ENCODE measurements at places on chromosomes 2 and 18.

DNA sequence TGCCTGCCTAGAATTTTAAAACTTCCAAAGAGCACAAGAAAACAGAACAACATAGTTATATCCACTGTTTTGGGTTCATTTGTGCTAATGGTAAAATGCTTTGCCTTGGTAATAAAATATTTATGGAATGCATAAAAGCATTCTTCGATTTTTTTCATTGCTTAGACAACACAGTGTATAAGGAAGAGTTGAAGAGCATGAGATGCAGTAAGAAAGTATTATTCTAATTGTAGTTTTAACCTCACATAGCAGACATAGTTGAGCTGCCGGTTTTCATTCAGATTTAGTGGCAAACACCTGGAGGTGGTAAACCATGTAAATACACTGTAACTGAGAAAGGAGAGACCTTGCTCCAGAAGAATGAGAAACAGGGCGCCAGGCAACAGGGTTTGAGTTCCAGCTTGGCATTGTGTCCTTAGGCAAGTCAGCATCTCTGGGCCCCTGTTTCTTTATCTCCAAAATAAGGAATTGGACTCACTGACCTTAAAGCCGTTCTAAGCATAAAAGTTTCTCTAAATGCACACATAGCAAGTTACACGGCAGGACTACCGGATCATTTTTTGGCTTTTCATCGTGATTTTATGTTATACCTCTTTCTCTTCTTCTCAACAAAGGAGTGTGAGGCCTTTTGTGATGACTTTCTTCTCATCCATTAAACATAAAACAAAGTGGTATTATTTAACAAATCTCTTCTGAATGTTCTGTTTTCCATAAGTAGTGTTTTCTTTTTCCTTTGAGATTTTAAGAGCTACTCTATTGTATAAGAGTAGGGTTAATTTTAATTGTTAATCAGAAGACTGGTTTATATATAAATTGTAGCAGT lies 7.9 kb downstream of the UGP2 start:
- DNase-seq, result peak; percentile 88

DNA sequence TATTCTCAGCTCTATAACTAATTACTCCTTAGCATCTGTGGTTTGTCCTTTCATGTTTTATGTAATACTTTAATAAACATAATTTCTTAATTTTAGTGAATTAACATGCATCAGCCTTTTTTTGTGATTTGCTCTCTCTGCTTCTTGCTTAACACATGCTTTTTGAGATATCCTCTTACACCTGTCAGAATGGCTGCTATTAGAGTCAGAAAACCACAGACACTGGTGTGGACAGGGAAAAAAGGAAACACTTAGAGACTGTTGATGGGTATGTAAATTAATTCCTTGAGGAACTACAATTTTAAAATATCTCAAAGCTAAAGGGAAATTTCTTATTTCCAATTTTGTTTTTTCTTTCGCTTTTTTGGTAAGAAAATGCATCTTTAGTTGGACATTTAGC lies 549.0 kb downstream of the ZNF804A start:
- DNase-seq, result no peak

GRCh38 chr2:201057087-201057521 lies 14.4 kb downstream of the HYCC2 start:
- peak; percentile 20 for DNase-seq

- no peak for DNase-seq
These were observed 696.1 kb downstream of the NRXN1 start for GRCh38 chr2:50335852-50336251.

- no peak for DNase-seq
These were observed 421.5 kb upstream of the MEIS1 start for GRCh38 chr2:66013456-66013855.

GRCh38 chr18:33717339-33717738 lies 139.3 kb downstream of the ASXL3 start:
- DNase-seq, result no peak

DNA sequence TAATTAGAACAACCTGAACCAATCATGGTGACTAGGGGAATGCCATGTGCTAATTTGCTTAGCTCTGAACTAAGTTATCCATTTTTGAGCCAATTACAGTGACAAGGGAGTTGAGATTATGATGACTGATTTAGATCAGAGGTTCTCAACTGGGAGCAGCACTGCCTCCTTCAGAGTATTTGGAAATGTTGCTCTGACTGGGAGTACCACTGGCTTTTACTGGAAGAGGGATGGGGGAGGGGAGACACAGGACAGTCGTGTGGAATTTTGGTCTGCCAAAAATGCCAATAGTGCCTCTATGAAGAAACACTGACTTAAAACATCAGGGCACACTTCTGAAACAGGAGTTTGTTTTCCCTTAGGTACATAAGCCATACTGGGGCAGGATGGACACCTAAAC lies 48.1 kb upstream of the VPS54 start:
- no peak for DNase-seq

DNA sequence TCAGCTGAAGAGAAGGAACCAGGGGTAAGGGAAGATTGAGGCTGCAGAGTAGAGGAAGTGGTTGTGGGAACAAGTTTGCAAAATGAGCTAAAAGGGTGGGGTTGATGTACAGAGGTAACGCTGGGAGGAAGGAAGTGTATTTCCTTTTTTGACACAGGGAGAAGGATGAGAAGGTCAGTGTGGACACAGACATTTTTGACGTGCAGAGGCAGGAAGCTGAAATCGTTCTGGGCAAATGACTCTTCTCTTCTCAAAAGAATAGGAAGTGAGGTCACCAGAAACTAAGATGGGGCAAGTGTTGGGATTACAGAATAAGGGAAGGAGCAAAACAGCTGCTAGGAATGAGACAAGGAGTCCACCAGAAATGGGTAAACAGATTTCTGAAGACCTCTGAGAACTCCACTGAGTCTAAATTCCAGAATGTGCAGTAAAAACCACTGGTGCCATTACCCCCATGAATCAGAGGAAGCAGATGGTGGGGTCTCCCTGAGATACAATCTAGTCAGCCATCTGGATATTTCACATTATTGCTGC lies 20.0 kb upstream of the RNF149 start:
- DNase-seq, result peak; percentile 30

- DNase-seq, result no peak
These were observed 210.4 kb upstream of the CXCR4 start for GRCh38 chr2:136328207-136328795.

GRCh38 chr2:195404651-195405050 lies 252.4 kb upstream of the SLC39A10 start:
- peak; percentile 5 for DNase-seq

DNA sequence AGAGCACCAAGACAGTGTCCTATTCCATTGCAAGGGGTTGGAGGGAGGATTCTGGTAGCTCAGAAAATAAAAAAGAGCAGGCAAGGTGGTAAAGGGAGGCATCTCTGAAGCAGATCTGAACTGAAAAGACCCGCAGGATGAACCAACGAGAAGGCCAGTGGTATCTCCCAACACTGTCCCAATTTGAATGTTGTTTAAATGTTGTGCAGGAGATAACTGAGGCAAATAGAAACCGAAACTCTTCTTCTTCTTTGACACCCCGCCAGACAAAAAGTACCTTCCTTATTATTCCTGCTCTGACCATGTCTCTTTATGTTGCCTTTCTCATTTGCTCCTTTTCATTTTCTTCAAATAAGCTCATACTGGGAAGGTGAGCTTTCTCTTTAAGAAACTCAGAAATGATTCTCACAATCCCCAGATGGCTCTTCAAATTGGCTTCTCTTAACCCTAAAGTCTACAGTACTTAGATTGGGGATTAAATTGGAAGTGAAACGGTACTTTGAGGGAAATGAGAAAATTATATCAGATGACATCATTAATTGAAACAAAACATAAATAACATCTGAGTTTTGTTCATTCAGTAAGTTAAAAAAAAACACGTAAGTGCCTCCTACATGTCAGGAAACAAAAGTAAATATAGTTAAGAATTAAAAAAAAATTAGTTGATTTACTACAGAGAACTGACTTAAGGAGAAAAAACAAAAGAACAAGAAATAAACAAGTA lies 143.6 kb downstream of the WDPCP start:
- DNase-seq, result no peak

- DNase-seq, result no peak
These were observed 326.2 kb upstream of the LRATD1 start for GRCh38 chr2:14306268-14306861.

DNA sequence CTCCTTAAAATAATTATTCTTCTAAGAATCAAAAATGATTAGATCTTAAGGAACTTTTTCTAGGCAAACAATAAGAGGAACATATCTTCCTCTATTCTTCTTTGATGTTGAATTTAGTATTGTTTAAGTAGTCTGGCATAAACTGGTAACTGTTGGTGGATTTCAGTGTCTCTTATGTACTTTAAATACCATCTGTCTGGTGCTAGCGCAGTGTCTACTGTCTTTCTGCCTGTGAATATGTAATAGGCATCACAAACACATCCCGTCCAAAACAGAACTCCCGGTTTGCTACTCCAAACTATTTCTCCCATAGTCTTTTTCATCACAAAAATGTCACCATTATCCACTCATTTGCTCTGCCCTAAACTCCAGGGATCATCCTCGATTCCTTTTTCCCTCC lies 281.7 kb downstream of the PHLPP1 start:
- DNase-seq, result no peak

DNA sequence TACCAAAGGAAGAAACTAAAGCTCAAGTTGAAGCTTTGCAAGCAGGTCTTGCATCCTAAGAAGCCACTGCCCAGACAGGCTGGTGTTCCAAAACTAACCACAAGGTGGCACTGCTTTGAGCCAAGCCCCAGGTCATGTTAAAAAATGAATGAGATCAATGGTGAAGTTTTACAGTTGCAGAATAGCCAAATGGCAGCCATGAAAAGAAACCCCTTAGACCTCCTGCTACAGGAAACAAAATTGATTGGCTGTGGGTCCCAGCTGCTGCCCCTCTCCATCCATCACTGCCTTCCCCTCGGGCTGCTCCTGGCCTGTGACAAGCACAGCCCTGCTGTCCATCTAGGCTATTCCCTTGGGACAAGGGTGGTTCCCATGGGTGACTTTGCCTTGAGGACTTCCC lies 20.7 kb upstream of the MREG start:
- peak; percentile 70 for DNase-seq

- no peak for DNase-seq
These were observed 221.1 kb downstream of the C1D start for GRCh38 chr2:67841711-67842110.

DNA sequence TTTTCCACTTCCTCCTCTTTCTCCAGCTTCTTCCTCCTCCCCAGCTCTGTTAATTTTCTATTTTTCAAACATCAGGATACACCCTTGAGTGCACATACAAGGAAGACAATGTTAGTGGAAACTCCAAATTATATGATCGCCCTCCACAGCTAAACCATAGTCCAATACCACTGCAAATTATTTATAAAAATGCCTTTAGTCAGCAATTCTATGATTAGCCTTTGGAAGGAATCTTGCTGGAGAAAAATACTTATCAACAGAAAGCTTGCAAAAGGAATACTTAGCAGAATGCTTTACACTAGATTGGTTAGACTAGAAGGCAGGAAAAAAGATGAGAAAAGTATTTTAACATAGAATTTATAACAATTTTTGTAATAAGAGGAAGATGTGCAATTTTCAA lies 178.9 kb downstream of the FAM124B start:
- no peak for DNase-seq

DNA sequence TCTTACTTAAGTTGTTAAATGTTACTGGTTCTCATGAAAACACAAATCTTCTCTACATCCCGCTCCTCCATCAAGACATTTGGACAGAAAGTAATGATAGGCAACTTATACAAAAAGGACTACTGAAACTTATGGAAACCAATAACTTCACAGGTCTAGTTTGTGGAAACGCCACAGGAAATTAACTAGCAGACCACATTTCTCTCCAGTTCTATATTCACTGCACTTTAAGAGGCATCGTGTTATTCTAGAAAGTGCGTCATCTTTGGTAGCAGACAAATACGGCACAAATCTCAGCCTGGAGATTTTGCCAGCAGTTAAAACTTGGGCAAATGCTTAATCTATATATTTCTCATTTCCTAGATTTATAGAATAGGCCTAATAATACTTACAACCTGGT lies 164.3 kb downstream of the EPHA4 start:
- no peak for DNase-seq

DNA sequence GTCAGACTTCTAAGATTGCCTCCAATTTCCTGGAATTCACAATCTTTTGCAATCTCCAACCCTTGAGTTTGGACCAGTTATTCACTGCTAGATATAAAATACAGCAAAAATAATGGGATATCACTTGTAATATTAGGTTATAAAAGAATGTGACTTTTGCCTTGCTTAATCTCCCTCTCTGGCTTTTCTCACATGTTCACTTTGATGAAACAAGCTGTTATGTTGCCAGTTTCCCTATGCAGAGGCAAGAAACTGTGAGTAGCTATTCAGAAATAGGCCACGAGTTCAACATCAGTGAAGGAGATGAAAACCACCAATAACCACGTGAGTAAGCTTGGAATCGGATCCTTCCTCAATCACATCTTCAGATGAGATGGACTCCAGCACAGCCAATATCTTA lies 842.7 kb downstream of the RNF144A start:
- DNase-seq, result peak; percentile 20

- no peak for DNase-seq
These were observed 24.3 kb downstream of the NCKAP1 start for GRCh38 chr2:183014005-183014404.

DNA sequence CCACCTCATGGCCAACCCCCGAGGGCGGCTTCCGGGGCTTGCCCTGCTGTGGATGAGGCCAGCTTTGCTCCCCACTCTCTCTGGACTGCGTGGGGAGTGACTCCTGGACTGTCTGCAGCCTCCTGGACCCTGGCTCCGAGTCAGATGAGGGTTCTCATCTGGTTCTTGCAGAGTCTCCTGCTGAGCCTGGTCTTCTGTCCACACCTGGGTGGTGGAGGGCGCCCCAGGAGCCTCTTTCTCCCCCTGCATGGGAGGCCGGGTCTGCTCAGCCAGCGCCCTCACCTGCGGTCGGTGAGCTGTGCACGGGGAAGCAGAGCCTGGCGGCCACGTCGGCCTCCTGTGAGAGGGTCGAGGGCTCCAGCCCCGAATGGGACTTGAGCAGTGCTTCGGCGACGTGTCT lies 78.3 kb downstream of the RTP5 start:
- no peak for DNase-seq

DNA sequence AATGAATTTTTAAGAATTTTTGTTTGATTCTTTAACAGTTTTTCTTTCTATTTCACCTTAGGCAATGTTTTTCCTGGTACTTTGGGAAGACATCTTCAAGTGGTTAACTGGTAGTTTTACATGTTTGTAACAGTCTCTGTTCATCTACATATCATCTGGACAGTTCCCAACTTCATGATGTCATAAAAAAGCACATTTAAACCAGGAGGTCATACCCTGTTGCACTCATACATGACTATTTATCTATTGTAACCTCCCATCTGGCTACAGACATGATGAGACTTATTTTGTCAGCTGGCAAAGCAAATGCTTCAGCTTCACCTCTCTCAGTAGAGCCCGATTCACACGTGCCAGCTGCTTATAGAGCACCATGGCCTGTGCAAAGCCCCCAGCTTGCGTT lies 99.8 kb upstream of the YPEL5 start:
- no peak for DNase-seq

- peak; percentile 75 for DNase-seq
These were observed 27.3 kb downstream of the LAMA3 start for GRCh38 chr18:23716516-23716915.

- no peak for DNase-seq
These were observed 1087.5 kb upstream of the NXPH2 start for GRCh38 chr2:139867601-139868226.

- DNase-seq, result peak; percentile 10
These were observed 72.2 kb downstream of the CAB39 start for GRCh38 chr2:230784795-230785194.

All from AG10803 (cell line).